Activated CD8-positive, alpha-beta memory T cell treated with anti-CD3 and anti-CD28 coated beads for 36 hours (primary cell): ENCODE measurements at places on chromosomes 2 and 18. TPM values are rescaled to one million over a fixed set of nuclear protein-coding genes. Genes with fewer than 3 reads are reported as not detected.

Gene WDR75
- 114 TPM for total RNA-seq

Gene GPBAR1
- total RNA-seq = 0.29 TPM

Gene SERPINB3
- total RNA-seq = not detected

Gene MAL
- total RNA-seq = 30.7 TPM

Gene SLC20A1
- total RNA-seq = 111 TPM

Gene SLC40A1
- 1.4 TPM for total RNA-seq

Gene PLEK
- total RNA-seq = 20.0 TPM

Gene SERPINB8
- total RNA-seq = 15.2 TPM

Gene PTPRN
- 0.42 TPM for total RNA-seq

Gene ANKRD30BL
- not detected for total RNA-seq

Gene TUBB8B
- total RNA-seq = not detected

Gene GATA6
- not detected for total RNA-seq

Gene MROH2A
- total RNA-seq = not detected

Gene MYO7B
- 0.17 TPM for total RNA-seq

Gene STARD6
- 0.23 TPM for total RNA-seq

Gene REG1B
- not detected for total RNA-seq

Gene RPRM
- not detected for total RNA-seq

Gene ATP6V1B1
- not detected for total RNA-seq

Gene CHRND
- total RNA-seq = not detected

Gene LONRF2
- 0.08 TPM for total RNA-seq

Gene GALNT13
- not detected for total RNA-seq

Gene COLEC11
- 0.38 TPM for total RNA-seq

Gene TCF23
- not detected for total RNA-seq

Gene FER1L5
- not detected for total RNA-seq

Gene MC2R
- total RNA-seq = not detected

Gene RGPD3
- not detected for total RNA-seq

Gene CYRIA
- total RNA-seq = 0.75 TPM

Gene SPP2
- not detected for total RNA-seq

Gene KCNK3
- total RNA-seq = not detected

Gene AMER3
- not detected for total RNA-seq

Gene DSC2
- total RNA-seq = not detected

Gene ATP9B
- total RNA-seq = 20.4 TPM

Gene RAD51AP2
- total RNA-seq = not detected

Gene ABHD3
- 27.5 TPM for total RNA-seq

Gene HOXD11
- total RNA-seq = not detected

Gene AAMP
- total RNA-seq = 96.2 TPM

Gene CCDC85A
- total RNA-seq = not detected
